ENCODE measurements at places on chromosomes 7 and 10.

GRCh38 chr7:17493446-17493845 lies 195.0 kb downstream of the AHR start:
- no peak for DNase-seq

- DNase-seq = no peak
These were observed 8.0 kb downstream of the OR9A2 start for GRCh38 chr7:143018931-143019330.

DNA sequence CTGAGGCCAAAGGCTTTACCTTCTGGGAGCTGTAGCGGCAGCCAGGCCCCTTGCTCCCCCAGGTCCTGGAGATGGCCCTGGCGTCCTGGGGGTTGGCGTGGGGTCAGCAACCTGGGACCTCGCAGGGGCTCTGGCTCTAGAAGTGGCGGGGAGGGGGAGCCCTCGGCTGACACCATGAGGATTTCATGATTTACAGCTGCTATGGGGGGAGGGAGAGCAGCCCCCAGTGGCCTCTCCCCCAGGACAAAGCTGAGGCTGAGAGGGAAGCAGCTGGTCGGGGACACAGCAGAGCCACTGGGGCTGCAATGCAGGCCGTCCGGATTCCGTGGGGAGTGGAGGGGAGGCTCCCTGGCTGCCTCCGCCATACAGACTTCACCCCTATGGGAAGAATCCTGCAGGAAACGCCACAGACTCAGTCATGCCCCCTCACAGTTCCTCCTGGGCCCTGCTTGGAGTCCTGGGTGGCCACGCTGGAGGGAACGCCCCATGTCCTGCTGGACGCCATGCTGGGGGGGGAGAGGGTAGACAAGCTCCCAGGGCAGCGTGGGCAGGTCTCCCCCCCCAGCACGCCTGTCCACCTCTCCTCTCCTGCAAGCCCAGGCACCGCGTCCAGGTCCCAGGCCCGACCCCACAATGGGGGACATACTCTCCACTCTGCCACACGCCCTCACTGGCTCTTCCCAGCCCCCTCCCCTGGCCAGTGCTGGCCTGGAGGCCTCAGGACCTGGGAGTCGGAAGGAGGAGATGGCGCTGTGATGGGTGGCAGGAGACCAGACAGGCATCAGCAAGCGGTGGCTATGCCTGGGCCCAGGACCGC lies 243.6 kb downstream of the ELFN1 start:
- no peak for DNase-seq

DNA sequence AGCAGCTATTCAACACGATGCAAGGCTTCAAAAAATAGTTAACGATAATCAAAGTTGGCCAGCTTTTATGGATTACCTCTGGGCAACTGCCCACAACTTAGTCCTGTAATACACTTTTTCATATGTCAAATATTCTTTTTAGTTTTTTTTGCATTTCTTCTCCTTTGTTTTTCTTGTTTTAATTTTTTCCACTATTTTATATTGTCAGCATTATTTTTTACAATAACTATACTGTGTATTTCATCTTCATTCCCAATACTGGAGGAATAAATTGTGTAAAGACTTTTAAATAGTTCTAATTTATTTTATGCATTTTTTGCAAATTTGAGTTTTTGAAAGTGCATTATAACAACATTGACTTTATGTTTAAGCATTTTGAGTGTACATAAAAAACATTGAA lies 18.5 kb upstream of the CTAGE4 start:
- no peak for DNase-seq

- DNase-seq = peak; percentile 24
These were observed 143.1 kb upstream of the STK17A start for GRCh38 chr7:43439631-43440401.

GRCh38 chr10:106920538-106920937 lies 244.0 kb downstream of the SORCS1 start:
- no peak for DNase-seq

DNA sequence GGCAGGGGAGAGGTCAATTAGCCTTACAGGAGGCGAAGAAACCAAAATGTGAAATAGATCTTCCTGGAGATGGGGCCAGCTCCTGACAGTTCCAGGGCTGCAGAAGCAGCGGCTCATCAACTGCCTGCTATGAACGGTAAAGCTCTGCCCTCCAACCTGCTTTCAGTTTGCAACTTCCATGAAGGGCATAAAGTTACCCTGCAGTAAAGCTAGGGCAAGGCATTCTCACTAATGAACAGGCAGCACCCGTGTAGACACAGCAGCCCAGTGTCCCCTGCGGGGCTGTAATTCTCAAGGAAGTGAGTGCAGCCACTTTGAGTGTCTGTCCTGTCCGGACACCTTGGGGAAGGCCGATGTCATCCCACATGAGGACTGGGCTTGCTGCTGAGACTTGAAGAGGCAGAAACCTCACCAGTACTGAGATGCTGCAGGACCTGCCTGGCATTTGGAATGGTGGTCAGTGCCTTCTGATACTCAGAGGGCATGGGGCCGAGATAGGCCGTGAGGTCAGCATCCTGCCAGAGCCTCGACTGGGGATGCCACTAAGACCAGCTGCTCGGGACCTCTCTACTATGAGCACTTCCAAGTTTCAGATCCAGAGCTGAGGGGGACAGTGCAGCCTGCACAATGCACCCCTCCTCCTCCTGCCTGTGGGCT lies 26.1 kb upstream of the C10orf53 start:
- DNase-seq = no peak

GRCh38 chr10:50512743-50513416 lies 110.9 kb downstream of the SGMS1 start:
- DNase-seq = peak; percentile 50

- DNase-seq = no peak
These were observed 41.7 kb upstream of the UBE3C start for GRCh38 chr7:157097056-157097329.

- DNase-seq = no peak
These were observed 72.3 kb upstream of the MGMT start for GRCh38 chr10:129394518-129395328.

DNA sequence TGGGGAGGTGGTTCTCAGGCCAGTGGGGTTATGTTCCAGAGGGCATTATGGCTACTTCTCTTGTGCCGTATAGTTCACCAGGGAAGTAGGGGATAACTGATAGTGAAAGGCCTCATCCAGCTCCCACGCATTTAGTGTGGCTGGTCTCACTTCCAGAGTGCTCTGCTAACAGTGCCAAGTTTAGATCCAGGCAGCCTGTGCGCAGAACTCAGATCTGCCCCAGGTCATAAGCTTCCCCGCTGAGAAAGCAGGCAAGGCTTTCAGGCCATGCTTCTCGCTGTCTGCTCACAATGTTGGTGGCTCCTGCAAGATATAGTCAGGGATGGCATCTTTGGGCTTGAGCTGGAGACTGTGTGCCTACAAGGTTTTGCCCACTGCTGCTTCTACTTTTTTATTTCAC lies 11.3 kb downstream of the AGK start:
- DNase-seq = no peak

DNA sequence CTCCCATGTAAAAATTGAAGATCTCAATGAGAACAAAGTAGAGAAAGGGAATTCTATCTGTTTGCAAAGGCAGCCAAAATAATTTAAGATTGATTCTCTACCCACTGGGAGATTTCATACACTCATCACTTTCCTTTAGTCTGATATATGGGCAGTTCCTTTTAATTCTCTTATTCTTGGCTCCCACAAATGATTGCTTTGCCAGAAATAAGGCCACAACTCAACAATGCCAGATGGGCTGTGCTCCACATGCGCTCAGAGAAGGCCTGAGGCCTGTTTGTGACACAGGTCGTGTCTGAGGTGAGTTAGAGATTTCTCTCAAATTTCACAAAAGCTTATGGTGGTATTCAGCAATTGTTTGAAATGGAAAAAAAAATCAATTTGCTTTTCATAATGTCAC lies 501.9 kb upstream of the SEMA3D start:
- no peak for DNase-seq

GRCh38 chr7:8263048-8263447 lies 1.1 kb upstream of the ICA1 start:
- no peak for DNase-seq

GRCh38 chr10:113858541-113858940 lies 4.1 kb downstream of the NHLRC2 start:
- DNase-seq = no peak

DNA sequence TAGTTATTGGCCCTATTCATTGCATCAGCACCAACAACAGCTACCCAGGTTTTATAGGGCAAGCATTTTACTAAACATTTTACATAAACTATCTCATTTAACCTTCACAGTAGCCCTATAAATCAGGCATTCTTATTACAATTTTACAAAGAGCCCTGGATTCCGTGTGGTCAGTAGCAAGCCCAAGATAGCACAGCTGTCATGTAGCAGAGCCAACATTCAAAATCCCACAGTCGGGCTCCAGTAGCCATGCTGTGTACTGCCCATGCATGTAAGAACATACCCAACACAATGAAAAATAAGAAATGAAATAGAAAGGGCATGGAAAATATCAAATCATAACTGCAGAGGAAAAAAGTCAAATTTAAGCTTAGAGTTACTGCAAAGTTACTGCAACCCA lies 102.3 kb downstream of the NPSR1 start:
- DNase-seq = no peak

DNA sequence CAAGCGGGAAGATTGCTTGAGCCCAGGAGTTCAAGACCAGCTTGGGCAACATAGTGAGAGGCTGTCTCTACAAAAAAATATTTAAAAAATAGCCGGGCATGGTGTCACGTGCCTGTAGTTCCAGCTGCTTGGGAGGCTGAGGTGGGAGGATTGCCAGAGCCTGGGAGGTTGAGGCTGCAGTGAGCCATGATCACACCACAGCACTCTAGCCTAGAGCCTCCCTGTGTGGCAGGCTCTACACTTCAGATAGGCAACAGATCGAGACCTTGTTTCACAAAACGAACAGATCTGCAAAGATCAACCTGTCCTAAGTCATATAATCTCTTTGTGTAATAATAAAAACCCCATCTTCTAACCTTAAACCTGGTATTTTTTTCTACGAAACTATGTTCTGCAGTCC lies 76.8 kb downstream of the PTEN start:
- DNase-seq = no peak

- no peak for DNase-seq
These were observed 312.0 kb upstream of the FZD1 start for GRCh38 chr7:90951986-90952954.

DNA sequence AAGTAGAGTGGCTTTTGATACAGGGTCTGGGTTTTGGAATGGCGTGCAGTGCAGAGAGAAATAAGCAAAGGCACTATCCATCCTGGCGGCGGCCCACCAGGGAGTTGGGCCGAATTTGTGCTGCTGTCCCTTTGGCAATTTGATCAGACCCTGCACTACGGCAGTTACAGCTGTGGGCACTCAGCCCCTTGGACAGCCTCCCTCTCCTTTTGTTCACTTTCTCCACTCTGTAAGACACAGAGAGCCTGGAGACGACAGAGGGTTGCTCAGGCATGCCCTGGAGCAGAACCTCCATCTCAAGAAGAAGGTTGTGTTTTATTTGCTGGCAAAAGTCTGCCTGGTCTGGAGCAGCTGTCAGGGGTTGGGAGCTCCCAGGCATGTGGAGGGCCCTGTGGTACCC lies 55.8 kb downstream of the LHPP start:
- no peak for DNase-seq

Measured in CD4-positive, alpha-beta memory T cell (primary cell).